ENCODE measurements at places on chromosomes 13 and 19. TPM values are rescaled to one million over a fixed set of nuclear protein-coding genes. Genes with fewer than 3 reads are reported as not detected.

DNA sequence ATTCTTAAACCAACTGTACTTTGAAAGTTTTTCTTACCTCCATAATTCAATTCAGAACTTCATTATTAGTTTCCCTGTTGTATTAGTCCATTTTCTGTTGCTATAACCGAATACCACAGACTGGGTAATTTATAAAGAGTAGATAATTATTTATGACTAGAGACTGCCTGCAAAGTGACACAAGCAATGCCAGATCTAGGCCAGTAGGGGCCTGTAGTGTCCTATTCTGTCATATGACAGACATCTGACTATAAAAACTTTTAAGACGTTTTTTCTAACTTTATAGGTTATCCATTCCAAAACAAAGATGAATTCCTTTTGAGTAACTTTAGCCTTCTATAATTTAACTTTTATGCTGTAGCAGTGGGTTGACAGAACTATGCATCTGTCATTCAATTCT, 2783.8 kb downstream of the PCDH9 start:
- DNase-seq, result no peak

- DNase-seq, result no peak
Measured at GRCh38 chr13:83538636-83539035, 343.6 kb downstream of the SLITRK1 start.

GRCh38 chr13:23752111-23753001, 136.8 kb downstream of the MIPEP start:
- no peak for DNase-seq

- DNase-seq, result no peak
Measured at GRCh38 chr13:23806874-23807526, 82.2 kb downstream of the MIPEP start.

DNA sequence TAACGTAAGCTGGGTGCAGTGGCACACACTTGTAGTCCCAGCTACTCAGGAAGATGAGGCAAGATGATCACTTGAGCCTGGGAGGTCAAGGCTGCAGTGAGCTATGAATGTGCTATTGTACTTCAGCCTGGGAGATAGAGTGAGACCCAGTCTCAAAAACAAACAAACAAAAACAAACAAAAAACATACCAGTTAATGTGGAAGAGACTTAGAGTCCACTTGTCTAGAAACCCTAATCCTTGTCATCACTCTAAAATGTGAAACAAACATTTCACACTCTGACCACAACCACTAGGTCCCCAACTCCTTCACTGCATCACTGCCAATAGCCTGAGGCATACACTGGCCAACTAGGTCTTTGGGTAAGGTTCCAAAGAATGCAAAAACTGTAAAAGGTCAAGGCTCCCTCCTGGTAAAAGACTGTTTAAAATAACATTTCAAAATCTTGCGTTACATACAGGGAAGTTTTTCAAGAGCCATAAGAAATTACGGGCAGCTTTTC, 28.6 kb upstream of the CYP2B6 start:
- no peak for DNase-seq

DNA sequence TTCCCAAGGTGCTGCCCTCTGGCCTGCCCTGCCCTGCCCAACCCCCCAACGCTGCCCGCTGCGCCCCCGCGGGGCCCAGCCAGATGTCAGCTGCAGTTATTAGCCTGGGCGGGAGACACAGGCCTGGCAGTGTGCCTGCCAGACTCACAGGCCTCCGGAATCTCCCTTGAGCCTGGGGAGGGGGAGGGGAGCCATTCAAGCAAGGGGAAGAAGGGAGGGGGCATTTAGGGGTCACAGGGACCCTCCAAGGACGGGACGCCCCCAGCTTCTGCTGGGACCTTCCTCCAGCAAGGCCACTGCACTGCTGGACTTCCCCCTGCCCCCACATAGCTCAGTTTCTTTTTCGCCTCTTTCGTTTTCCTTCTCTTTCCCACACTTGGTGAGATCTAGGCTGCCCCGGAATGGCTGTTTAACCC, 2.6 kb upstream of the JUNB start:
- DNase-seq, result peak; percentile 85

DNA sequence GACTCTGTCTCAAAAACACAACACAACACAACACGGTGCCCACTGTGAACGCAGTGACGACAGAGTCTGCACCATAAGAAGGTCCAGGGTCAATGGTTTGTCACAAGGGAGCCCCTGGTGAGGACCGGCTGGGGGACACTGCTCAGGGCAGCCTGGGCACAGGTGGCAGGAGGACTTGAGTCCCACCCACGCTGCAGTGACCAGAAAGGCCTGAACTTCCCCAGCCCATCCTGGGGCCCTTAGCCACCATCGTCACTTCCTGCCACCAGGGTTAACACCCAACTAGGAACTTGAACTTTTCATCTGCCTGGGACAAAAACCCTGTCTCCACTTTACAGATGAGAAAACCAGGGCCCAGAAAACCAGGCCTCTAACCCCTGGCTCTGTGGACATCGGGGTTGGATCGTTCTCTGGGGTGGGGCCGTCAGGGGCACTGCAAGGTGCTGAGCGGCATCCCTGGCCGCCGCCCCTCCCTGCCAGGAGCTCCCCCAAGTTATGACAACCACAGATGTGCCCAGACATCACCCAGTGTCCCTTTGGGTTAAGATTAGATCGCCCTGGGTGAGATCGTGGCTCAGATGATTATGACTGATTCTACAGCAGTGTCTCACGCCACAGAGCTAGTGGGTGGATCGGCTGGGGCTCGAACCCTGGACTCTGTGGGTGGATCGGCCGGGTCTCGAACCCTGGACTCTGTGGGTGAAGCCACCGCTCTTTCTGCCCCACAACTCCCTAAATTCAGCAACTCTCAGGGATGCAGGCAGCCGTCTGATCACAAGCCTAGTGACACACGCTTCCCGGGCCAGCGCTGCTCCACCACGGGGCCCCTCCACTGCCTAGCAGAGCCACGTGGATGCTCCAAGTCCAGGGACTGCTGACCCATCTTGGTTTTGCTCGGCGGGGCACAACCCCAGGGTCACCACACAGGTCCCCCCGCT, 14.0 kb downstream of the MOB3A start:
- DNase-seq, result peak; percentile 62

DNA sequence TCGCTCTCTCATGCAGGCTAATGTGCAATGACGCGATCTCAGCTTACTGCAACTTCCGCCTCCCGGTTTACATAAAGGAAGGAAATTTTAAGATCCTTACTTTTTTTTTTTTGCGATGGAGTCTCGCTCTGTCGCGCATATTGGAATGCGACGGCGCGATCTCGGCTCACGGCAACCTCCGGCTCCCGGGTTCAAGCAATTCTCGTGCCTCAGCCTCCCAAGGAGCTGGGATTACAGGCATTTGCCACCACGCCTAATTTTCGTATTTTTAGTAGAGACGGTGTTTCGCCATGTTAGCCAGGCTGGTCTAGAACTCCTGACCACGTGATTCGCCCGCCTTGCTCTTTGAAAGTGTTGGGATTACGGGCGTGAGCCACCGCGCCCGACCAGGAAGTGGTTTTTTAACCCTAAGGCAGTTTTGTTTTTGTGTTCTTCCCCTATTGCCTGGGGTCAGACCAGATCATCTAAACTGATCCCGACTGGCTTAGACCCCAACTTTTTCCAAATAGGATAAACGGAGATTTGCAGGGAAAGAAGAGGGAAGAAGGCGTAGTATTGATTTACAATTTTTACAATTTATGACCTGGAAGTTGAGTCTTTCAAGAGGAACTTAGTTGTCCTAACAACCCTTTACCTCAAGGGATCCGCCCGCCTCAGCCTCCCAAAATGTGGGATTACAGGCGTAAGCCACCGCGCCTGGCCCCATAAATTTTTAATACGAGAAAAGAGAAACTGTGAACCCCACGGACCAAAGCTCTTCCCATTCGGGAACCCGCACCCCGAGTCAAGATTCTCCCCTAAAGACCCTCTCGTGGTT, 142.0 kb downstream of the ZNF737 start:
- DNase-seq, result peak; percentile 74

DNA sequence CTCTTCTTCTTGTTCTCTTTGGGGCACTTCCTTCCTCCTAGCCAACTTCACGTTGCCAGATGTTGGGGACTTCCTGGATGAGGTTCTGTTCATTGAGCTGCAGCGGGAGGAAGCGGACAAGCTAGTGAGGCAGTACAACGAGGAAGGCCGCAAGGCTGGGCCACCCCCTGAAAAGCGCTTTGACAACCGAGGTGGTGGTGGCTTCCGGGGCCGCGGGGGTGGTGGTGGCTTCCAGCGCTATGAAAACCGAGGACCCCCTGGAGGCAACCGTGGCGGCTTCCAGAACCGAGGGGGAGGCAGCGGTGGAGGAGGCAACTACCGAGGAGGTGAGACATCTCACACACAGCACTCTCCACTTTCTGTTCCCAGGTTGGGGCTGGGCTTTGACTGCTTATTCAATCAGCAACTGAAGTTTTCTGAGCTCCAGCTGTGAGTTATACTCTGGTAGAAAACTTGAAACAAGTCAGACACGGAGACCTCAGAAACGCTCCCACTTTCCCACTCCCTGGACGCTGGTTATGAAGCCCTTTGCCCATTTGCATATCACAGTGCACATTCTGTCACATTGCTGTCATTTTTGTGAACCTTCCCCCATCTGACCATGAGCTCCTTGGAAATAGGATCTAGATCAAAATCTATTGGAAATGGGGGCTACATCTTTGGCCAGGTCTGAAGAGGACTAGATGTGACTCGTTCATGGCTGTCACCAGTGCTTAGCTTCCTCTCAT, 7.2 kb upstream of the CCDC97 start:
- no peak for DNase-seq

DNA sequence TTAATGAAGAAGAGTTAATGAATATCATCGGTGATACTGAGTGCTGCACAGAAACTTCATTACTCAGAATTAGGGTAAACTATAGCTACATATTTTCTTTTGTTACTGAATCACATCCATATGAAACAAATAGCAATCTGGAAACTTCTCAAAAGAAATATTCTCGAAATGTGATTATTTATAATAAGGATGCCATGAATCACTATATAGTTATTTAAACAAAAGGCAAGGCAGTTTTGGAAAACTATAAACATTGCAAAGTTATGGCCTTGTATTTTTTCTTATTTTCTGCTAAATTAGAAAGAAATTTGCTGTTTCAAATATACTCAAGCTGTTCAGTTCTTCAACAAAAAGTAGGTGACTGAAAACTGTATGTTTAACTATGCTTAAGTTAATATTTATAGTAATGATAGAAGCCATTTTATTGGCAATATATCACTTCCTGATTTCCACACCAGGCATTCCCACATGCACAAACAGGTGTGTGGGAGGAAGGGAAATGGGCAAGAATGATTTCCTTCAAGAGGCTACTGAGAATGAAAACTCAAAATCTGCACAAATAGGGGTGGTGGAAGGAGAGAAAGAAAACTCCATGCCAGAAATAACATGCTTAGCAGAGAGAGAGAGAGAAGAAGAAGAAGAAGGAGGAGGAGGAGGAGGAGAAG, 74.5 kb upstream of the FRY start:
- no peak for DNase-seq

DNA sequence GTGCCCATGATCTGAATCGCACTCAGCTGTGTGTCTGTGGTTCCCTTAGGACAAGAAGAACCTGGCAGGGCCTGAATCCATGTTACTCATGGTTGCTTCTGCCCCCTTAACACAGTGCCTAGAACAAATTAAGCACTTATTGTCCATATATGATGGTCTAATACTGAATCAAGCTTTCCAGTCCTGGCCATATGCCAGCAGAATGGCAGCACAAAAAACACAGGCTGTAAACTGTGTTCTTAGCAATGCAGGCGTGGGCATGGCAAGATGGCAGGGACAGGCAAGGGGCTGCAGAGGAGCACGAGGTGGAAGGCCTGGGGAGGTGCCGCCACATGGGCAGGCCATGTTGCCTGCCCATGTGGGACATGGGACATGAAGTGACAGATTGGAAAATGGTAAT, 68.2 kb downstream of the LATS2 start:
- no peak for DNase-seq

DNA sequence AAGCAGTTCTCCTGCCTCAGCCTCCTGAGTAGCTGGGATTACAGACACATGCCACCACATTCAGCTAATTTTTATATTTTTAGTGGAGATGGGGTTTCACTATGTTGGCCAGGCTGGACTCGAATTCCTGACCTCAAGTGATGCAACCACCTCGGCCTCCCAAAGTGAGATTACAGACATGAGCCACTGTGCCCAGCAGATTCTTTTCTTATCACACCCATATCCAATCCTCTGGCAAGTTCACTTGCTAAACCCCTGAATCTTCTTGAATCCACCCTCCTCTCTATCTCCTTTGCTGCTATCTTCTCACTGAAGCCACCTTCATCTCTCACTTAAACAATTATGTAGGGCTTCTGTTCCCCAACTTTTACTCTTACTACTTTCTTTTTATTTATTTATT, 17.5 kb downstream of the TMEM143 start:
- no peak for DNase-seq

DNA sequence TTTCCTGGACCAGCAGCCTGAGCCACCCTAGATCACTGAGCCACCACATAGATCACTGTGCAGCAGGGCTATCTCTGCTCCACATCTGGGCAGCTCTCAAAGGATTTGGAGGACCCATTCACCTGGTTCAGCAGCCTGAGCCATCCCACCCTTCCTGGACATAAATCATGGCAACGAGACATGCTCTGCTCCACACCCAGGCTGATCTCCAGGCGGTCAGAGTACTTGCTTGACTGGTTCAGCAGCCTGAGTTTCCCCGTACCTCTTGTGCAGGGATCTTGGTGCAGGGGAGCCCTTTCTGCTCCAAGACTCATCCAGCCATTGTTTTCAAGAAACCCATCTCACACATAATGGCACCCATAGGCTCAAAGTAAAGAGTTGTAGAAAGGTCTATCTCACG, 195.3 kb downstream of the LIG4 start:
- DNase-seq, result no peak

DNA sequence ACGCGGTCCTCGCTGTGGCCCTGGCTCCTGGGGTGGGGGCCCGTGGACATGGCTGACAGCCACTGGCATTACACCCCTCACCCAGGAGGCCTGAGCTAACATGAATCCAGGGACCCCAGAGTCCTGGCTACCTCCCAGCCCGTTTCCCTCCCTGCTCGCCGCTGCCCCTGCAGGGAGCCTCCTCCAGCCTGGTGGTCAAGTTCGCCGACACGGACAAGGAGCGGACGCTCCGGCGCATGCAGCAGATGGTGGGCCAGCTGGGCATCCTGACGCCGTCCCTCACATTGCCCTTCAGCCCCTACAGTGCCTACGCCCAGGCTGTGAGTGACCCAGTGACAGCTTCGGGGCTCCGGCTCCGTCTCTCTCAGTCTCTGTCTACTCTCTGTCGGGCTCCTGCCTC, 56.6 kb downstream of the CELF5 start:
- DNase-seq, result no peak

- DNase-seq, result no peak
Measured at GRCh38 chr13:105089858-105090643, 1445.4 kb downstream of the EFNB2 start.

DNA sequence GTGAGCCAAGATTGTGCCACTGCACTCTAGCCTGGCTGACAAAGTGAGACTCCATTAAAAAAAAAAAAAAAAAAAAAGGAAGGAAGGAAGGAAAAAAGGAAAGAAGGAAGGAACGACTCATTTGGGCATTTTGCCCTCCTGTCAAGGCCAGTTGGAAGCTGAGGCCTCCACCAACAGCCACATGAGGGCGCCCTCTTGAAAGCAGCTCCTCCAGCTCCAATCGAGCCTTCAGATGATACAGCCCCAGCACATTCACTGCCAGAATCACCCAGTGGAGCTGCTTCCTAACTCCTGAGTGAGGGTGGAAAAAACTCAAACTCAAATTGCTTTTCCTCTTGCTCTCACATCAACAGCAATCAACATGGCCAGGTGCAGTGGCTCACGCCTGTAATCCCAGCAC, 40.9 kb downstream of the GNG7 start:
- no peak for DNase-seq

- no peak for DNase-seq
Measured at GRCh38 chr13:32224916-32225315, 90.2 kb downstream of the ZAR1L start.

The FPR3 gene
- polyA plus RNA-seq, result 0.32 TPM

The CHST8 gene
- 0.23 TPM for polyA plus RNA-seq

The HCST gene
- 4.2 TPM for polyA plus RNA-seq

The ZNF677 gene
- 4.0 TPM for polyA plus RNA-seq

The KIR2DL4 gene
- polyA plus RNA-seq, result not detected

The ZNF878 gene
- polyA plus RNA-seq, result 0.03 TPM
